ENCODE measurements at places on chromosomes 2 and 18.

DNA sequence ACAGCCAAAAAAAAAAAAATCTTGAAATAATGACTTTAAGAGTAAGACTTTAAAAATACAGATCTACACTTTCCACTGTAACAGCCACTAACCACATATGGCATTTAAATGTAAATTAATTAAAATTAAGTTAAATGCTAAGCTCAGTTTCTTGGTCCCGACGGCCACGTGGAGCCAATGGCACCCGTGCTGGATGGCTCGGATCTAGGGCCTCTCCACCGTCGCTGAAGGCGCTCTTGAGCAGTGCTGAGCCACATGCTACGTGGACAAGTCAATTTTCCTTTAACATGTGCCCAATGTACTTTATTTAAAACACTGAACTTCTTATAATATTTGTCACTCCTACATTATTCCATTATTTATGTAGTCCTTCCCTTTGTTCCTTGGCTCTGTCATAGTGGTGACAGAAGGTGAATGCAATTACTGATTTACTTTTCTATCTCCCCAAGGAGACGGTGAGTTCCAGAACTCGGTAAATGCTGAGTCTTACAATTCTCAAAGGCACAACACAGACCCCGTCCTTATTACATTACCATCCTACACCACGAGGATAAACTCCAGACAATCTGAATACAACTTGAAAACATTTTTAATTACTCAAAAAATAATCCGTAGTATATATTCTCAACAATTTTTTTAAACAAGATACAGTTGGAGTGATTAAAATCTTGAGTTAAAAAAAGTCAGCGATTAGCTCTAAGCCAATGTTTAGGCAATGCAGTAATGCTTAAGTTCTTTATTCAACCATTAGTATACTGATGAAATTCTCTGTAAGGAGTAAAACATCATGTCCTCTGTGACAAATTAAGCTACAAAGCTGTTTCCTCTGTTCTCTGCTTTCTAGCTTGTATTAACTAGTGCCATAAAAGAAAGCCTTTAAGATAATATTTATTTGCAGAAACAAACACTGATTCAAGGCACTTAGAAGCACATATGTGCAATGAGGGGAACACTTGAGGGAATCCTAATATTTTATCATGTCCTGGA, 95.1 kb downstream of the AFF3 start:
- DNase-seq = no peak

DNA sequence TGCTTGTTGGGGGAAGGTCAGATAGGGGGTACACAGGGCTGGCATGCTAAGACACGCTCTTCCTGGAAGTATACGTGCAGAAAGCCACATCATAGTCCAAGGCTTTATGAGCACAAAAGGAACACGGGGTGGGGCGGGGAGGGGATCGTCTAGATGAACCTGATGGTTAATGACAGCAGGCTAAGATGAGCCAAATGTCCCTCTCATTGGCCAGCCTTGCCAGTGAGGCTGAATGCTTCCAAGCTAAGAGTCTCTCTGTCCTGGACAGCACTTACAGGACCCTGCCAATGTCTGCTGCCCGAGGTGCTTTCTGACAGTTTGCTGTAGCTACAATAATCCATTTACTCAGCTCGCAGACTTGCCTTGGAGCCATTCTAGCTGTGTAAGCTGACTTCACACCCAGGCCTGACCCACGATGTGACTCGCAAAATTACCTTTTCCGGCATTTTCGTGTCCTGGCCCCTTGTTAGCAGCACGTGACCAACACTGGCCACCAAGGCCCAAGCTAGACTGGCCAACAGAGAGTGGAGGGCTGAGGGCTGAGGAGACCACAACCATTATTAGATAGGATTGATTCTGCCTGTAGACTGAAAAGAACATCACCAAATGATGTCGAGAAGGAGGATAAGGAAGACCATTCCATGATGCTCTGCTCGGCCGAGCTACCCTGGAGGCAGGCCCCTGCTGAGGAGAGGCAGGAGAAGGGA, 84.2 kb downstream of the MALT1 start:
- DNase-seq = no peak

- no peak for DNase-seq
These were observed 94.9 kb downstream of the ARL6IP6 start for GRCh38 chr2:152813351-152813750.

DNA sequence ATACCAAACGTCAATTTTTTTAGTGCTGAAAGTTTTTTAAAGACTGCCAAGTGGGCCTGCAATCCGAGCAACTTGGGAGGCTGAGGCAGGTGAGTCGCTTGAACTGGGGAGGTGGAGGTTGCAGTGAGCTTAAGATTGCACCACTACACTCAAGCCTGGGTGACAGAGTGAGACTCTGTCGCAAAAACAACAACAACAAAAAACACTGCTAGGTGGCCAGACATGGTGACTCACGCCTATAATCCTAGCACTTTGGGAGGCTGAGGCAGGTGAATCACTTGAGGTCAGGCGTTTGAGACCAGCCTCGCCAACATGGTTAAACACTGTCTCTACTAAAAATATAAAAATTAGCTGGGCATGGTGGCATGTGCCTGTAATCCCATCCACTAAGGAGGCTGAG, 202.8 kb upstream of the COPS8 start:
- no peak for DNase-seq

- DNase-seq = no peak
These were observed 44.9 kb downstream of the SERTAD2 start for GRCh38 chr2:64608867-64609226.

DNA sequence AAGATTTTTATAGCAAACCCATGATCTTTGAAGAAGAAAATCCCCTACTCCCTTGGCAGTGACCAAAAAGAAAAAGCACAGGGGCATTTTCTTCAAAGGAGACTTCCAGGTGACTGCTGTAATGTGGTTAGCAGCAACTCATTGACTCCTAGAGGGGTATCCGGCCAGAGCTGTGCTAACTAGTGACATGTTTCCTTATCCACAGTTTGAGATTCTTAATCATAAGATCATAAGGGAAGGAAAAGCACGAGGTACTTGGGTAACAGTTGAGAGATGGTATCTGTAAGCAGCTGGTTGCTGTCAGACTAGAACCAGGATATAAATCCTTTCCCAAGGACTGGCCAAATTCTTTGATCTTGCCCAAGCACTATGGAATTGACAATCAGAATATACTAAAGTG, 124.7 kb downstream of the MREG start:
- peak; percentile 31 for DNase-seq

GRCh38 chr2:191631754-191632153, 46.2 kb upstream of the NABP1 start:
- DNase-seq = peak; percentile 87

All from adipocyte (in vitro differentiated cells).